ENCODE measurements at places on chromosomes 7 and 10.

DNA sequence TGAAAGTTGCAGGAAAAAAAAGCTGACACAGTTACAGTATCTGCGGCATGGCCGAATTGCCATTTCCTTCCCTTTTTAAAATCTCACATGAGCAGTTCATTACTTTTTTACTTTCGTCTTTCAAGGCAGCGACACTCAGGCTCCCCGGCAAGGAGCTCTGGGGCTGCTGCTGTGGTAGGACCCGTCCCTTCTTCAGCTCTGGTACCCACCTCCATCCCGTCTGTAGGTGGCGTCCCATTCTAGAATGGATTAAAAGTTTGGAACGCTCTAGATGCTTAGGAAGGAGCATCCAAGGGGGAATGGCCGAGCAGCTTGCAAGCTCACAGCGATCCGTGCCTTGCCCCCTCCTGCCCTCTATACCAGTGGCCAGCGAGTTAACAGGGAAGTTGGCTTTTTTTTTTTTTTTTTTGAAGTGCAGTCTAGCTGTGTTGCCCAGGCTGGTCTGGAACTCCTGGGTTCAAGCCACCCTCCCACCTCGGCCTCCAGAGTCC is 22.8 kb upstream of the TTYH3 start:
- no peak for DNase-seq

DNA sequence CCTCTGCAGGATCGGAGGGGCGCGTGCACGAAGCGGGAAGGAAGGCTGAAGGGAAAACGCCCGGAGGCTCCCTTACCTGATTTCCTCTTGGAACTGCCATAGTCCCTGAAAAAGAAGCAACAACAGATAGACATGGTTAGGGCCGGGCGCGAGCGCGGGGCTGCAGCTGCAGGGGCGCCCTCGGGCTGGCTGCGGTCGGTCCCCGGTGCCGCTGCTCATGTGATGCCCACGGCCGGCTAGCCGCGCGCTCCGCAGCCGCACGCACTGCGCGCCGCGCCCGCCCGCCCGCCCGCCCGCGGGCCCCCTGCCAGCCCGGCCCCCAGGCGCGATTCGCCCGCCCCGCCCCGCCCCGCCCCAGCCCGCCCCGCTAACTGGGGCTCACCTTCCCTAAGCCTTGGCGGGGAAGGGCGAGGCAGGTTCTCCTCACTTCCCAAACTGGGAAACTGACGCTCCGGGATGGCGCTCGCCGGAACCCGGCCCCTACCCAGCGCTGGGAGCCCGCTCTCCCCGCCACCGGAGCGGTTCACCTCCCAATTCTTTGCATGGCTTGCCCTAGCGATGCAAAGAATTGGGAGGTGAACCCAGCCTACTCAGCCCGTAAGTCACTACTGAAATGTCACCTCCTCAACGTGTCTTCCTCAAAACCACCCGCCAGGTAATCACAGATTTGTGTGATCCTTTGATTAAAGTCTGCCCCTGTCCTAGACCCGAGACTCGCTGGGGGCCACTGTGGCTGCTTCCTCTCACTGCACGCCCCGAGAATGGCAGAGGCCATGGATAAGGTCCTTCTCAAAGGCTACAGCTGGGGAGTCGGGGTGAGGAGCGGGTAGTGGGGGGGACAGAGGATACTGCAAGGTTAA is 162.2 kb downstream of the SH3PXD2A start:
- DNase-seq = no peak

GRCh38 chr10:62759599-62760175 is 44.8 kb upstream of the ADO start:
- DNase-seq = no peak

DNA sequence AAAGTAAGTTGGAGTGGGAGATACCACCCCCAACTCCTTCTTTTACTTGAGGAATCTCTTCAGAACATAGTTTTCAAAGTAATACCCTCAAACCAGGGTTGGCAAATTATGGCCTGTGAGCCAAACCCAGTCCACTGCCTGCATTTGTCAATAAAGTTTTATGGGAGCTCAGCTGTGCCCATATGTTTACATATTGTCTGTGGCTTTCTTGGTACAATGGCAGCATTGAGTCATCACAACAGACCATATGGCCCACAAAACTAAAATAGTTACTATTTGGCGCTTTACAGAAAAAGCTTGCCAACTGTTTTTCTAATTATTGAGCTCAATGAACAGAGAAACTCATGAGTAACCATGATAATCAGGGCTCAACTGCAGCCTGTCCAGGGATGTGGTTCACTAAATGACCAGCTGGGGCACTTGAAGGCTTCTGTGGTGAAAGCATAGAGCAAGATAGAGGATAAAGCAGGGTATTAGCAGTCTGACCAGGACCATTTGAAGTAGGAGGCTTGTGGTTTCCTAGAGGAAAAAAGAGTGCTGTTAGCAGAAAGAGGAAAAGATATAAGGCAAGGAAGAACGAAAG is 196.0 kb upstream of the GRB10 start:
- no peak for DNase-seq

DNA sequence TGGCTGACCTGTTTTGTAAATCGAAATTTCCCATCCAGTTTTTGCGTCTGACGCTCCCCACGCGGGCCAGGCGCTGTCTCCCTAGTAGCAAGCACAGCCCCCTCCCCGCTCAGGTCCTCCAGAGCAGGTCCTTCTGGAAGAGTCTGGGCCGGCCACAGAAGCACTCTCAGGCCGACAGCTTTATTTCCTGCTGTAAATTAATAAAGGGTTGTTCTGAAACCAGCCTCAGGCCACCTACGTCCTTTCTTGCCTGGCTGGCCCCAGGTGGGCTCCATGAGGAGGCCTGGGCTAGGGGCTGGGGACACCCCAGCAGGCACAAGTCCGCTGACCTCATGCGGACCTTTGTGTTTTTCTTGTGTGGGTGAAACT is 35.2 kb downstream of the CAMK2B start:
- DNase-seq = no peak

DNA sequence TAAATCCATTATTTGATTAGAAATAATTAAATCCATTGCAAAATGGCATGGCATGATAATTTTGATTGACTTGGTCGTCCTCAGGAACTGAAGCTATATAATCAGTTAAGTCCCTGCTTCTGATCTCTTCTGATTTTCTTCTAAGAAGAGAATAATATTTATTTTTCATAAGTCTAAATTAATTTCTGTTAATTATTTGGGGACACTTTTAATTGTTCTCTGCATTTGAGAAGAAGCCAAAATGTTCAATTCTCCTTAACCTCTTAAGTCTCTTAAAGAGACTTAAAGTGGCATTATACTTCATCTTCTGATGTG is 67.2 kb downstream of the CAV1 start:
- no peak for DNase-seq

DNA sequence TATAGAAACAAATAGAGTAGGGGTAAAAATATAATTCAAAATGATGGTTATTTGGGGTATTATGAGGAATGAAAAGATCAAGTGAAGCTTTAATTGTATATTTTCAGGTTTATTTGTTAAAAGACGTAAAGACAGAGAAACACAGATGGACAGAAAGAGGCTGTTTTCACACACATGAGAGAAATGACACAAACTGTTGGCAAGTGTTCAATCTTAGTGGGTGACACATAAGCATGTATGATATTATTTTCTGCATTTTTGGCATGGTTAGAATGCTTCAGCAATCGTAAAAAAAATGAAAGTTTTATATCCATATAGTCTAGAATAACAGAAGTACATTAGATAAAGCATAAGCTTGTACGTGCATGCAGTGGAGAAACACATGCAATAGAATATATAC is 464.4 kb upstream of the AKR1E2 start:
- DNase-seq = no peak

DNA sequence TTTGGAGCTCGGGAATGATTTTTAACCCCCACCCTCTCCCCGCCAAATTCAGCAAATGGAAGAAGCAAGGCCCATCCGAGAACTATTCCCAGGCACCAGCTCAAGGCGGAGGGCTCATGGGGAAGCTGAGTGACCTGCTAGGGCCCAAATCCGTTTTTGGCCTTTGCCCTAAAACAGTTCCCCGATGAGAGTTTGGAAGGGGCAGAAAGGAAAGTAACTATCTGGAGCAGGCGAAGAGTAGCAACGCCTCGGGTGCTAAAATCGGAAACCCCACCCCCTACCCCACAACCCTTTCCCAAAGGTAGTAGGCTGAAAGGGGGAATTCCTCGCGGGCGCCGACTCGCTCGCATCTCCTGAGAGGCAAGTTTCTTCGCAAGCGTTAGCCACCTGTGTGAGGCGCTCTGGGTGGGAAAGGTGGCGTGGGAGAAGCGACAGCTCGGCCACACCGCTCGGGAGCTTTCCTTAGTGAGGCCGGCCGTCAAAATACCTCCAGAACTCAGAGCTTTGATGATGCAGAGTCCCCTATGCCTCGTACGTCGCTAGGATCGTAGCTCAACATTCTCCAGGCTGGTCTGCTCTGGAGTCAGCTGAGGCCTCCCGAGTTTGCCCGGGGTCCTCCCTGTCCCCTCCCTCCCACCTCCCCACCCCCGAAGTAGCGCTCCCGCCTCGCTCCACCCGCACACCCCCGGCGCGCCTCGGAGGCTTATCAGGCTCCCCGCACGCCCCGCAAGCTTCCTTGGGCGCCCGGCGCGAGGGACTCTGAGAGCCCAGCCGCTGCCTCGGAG is 642 bp upstream of the PRKG1 start:
- DNase-seq = no peak

GRCh38 chr7:28442540-28443420 is 30.5 kb downstream of the CREB5 start:
- no peak for DNase-seq

GRCh38 chr10:61272781-61273180 is 180.4 kb downstream of the TMEM26 start:
- no peak for DNase-seq

DNA sequence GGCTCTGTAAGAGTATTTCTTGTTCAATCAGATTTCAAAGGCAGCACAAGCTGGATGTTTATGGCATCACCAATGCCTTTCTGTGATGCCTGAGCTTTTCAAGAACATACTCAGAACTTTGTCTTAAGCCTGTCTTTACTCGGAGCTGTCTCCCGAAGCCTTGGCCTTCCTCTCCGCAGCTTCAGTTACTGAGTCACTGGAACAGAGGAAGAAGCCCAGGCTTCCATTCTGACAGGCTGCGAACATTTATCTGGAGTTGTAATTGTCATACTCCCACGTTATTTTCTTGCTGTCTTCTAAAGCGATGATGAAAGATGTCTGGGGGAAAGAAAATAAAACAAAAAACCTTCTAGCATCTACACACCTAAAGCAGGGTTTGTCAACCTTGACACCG is 43.9 kb downstream of the GRK5 start:
- DNase-seq = no peak

GRCh38 chr7:151447312-151447711 is 7.4 kb upstream of the CRYGN start:
- DNase-seq = no peak

GRCh38 chr10:43376828-43377423 is 5.5 kb downstream of the FXYD4 start:
- DNase-seq = no peak

GRCh38 chr10:117139581-117140524 is 1.8 kb upstream of the VAX1 start:
- no peak for DNase-seq

GRCh38 chr7:153088601-153089000 is 329.0 kb downstream of the ACTR3B start:
- no peak for DNase-seq

DNA sequence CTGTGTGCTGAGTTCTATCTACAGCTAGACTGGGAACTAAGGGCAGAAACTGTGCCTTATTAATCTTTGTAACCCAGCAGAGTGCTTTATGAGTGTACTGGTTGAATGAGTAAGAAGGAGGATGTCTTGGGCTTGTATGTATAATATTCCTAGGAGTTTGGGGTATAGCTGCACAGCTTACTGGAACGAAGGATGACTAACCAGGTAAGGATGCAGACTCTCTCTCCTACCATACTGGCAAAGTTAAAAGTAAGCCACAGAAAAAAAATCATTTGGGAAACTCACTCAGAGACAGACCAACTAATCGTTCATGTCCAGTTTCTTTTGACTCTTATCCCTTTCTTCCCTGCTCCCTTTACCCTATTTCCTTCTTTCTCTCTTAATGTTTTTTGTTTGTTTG is 1.4 kb upstream of the DHTKD1 start:
- no peak for DNase-seq

DNA sequence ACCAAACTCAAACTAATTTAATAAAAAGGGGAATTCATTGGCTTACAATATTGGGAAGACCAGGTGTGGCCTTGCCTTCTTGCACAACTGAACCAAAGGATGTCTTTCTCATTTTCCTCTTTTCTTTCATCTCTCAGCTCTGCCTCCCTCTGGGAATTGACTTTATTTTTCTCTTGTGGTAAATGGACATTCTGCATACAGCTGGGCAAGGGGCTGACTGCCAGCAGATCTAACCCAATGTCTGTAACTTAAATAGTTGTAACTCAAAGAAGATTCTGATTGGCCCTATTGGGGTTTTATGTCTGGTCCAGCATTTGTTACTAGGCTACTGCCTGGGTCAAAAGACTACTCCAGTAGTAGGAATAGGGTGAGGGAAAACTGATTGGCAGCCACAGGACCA is 15.3 kb downstream of the PTTG1IP2 start:
- DNase-seq = no peak

GRCh38 chr10:51716981-51717380 is 17.6 kb upstream of the CSTF2T start:
- no peak for DNase-seq

DNA sequence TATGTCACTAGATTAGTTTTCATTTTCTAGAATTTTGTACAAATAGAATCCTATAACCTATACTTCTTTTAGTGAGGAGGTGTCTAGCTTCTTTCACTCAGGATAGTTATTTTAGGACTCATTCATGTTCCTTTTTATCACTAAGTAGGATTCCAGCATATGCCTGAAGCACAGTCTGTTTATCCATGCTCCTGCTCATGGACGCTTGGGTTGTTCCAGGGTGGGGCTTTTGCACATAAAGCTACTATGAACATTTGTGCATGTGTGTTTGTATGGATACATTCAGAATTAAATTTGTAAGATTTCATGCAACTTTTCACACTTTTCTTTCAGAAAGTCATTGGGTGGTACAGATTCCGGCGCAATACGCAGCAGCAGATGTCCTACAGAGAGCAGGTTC is 24.6 kb downstream of the ABRAXAS2 start:
- DNase-seq = no peak

DNA sequence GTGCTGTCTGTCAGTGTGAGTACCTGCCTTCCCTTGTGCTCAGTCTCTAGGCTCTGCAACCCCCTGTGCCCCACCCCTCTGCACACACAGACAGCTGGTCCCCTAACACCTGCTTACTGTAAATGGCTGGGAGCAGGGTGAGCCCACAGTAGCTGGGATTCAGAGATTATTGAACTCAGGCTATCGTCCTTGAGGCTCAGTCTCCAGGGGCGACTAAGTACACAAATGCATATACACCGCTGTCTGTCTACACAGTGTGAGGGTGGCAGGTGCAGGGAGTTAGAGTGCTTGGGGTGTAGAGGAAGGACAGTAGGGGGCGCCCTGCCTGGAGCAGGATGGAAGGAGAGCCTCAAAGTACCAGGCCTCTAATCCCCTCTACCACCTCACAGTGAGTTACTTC is 12.9 kb downstream of the UPP1 start:
- DNase-seq = no peak

Data from NCI-H2081 (cell line).